ENCODE measurements at places on chromosomes 11 and 22.
A peak's percentile ranks its signal among the peaks of the same experiment; 100 is the strongest.

DNA sequence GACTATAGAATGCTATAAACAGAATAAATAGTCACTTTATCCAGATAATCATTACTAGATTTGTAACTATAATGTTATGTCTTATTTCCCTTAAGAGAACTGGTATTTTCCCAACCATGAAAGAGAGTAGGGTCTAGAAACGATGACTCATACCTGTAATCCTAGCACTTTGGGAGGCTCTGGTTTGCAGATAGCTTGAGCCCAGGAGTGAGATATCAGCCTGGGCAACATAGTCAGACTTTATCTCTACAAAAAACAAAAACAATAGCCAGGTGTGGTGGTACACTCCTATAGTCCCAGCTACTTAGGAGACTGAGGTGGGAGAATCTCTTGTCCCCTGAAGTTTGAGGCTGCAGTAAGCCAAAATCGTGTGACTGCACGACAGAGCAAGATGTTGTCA, 30.9 kb downstream of the OR52A5 start:
- no peak for DNase-seq

GRCh38 chr11:109085708-109086373, 336.1 kb upstream of the C11orf87 start:
- DNase-seq = no peak

DNA sequence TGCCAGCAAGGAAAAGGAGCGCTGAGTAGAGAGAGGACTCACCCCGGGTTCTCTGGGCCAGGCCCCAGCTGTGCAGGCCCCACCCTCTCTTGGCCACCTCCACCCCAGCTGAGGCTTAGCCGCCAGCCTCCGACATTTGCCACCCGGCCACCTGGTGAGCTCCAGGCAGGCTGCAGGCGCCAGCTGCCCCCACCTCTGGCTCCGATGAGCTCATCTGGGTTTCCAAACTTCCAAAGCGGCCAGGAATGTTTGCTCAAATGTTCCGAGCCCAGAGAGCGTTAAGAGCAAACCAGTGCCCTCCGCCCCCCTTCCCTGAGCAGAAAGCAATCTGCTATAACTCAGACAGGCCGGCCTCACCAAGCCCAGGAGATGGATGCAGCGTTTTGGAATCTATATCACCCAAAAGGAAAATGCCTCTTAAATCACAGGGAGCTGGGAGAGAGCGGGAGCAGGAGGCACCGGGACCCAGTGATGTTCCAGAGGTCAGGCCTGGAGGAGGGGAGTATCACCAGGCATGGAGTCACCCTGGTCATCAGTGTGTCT, 9.1 kb upstream of the MN1 start:
- no peak for DNase-seq

- DNase-seq = no peak
These were observed 77.3 kb downstream of the YAP1 start for GRCh38 chr11:102187416-102188151.

DNA sequence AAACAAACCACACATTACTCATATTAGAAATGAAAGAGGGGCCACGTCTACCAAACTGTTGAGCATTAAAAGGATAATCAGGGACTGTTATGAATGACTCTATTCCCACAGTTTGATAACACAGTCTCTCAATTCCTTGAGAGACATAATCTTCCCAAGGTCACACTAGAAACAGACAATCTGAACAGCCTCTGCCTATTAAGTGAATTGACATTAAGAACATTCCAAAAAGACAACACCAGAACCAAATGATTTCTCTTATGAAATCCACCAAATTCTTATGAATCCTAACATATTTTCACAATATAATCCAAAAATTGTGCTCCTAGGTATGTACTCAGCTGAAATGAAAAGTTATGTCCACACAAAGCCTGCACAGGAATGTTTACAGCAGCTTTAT, 4.6 kb downstream of the RFPL1 start:
- DNase-seq = no peak

GRCh38 chr22:35894464-35894878, 134.2 kb downstream of the RBFOX2 start:
- no peak for DNase-seq

DNA sequence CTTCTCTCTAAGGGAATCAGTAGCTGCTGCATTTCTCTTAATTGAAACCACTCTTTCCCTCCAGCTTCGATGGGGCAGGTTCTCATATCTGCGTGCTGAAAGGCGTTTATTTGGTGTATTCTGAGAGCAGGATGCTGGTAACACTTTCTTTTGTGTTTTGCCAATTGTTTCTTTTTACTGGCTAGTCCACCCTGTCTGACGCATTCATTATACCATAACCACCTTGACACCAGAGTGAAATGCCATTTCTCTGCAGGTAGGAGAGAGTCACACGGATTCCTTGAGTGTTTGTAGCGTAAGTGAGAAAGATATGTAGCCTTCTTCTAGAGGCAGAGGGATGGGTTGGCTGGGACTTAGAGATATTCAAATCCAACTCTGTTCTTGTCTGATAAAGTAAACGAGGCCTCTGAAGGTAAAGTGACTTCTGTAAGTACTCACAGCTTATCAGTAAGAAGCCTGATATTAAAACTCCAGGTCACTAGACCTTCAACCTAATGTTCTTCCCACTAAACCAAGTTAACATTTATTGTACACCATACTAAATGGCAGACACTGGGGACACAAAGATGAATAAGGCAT, 21.4 kb downstream of the CD44 start:
- no peak for DNase-seq

GRCh38 chr22:31901388-31902137, 42.8 kb upstream of the YWHAH start:
- DNase-seq = no peak

DNA sequence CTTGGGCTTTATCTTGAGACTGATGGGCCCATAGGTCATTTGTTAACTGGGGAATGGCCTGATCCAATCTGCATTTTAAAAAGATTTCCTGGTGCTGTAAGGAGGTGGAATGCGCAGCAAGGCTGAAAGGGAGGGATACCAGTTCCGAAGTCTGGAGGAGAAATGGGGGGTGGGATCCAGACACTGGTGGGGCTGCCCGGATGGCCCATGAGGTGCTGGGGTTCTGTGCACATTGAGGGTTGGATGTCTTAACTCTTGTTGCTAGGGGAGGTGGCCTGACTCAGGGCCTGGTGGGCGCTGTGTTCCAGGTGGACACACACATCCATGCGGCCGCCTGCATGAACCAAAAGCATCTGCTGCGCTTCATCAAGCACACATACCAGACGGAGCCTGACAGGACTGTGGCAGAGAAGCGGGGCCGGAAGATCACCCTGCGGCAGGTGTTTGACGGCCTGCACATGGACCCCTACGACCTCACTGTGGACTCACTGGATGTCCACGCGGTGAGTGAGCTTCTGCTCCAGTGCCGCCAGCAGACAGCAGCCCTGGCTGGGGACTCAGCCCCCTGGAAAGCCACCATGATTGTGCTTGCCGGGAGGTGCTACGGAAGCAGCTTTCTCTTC, 38.1 kb downstream of the AMPD3 start:
- no peak for DNase-seq

GRCh38 chr22:49317369-49317768, 510.3 kb downstream of the BRD1 start:
- DNase-seq = no peak

GRCh38 chr11:61507962-61508861, at the start of gene LRRC10B:
Gene LRRC10B, plus strand, starts transcription at chr11:61508749. Its CDS starts 250 bp downstream, at chr11:61508999.
- peak; percentile 21 for DNase-seq

- no peak for DNase-seq
These were observed 1.5 kb downstream of the DBX1 start for GRCh38 chr11:20158597-20159257.

DNA sequence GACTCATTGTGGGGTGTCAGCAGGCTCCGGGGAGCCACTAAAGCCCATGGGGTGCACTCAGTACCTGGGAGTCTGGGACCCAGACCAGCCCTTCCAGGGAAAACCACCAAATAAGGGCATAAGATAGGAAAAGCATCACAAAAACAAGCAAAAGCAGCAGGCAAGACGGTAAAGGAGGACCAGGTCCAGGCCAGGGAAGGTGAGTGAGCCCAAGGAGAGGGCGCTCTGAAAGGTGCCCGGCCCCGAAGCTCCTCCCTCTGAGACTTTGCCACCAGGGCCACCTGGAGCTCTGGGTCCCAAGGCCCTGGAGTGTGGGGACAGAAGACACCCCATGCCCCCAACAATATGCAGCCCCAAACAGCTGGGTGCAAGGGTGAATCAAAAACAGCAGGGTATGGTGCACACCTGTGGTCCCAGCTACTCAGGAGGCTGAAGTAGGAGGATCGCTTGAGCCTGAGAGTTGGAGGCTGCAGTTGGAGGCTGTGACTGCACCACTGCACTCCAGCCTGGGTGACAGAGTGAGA, 5.2 kb upstream of the IL17REL start:
- no peak for DNase-seq

DNA sequence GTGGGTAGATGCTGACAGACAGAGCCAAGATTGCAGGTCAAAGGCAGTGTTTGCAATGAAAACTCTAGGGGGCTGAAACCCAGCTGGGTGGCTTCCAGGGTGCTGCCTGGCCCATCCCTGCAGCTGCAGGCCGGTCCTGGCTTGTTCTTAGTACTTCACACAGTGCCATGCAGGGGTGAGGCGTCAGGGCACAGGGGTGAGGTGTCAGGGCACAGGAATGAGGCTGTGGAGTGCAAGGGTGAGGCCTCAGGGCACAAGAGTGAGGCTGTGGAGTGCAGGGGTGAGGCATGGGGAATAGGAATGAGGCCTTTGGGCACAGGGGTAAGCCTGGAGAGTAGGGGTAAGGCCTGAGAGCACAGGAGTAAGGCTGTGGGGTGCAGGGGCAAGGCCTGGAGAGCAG, 337.6 kb downstream of the TBC1D22A start:
- no peak for DNase-seq

DNA sequence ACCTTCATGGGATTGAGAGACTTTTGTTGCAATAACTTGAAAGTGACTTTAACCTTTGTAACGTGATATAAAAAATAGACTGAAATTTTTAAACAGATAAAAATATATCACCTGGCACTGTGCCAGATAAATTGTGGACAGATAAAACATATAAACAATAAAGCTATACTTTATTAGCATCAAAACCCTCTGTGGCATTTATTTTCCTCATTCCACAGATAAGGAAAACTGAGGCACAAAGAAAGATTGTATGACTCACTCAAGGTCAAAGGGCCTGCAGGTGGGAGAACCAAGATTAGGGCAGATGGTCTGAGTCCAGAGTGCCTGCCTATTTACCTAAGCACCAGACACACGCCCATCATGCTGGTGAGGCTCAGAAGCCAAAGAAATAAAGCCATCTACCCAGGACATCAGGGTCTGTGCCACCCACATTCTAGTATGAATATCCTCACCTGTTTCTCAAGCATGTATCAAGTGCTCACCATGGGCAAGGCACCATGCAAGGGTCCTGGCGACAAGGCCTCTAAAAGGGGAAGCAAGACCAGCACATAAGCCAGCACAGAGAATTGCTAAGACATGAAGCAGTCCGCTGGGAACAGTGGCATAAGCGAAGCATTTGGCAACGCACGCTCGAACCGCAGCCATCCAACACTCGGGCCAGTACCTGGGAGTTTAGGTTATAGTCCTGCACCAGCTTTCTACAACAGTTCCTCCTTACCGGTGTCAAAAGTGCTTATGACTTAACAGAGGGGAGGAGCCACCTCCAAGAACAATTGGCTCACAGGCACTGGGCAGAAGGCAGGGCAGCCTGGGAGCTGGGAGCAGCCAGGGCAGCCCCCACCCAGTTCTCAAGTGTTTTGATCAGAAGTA, 17.6 kb downstream of the MYH9 start:
- DNase-seq = no peak

DNA sequence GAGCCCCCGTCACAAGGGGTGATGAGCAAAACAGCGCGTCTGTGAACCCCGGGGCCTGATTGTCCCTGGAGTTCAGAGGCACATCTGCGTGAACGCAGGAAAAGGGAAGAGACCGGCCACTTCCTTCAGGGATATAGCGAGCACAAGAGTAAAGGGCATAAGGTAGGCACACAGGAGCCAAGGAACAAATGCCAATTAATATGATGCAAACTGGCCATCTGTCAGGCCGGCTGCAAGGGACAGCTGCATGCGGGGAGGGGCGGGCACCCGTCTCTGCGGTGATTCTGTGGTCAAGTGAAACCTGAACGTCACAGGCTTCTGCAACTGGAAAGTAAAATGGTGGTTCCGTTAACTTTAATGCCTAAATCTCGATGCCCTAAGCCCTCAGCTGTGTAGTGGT, 64.7 kb downstream of the TRIM29 start:
- DNase-seq = no peak

GRCh38 chr22:21044931-21045584, 688 bp upstream of the LRRC74B start:
- DNase-seq = no peak

- DNase-seq = no peak
These were observed 71.9 kb upstream of the GRAMD1B start for GRCh38 chr11:123357990-123358827.

DNA sequence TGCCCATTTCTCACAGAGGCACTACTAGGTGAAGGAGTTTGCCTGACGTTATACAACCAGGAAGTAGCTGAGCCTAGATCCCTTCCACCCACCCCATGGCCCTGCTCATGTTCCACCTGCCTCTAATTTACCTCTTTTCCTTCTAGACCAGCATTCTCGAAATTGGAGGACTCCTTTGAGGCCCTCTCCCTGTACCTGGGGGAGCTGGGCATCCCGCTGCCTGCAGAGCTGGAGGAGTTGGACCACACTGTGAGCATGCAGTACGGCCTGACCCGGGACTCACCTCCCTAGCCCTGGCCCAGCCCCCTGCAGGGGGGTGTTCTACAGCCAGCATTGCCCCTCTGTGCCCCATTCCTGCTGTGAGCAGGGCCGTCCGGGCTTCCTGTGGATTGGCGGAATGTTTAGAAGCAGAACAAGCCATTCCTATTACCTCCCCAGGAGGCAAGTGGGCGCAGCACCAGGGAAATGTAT, 14.1 kb downstream of the PIK3IP1 start:
- no peak for DNase-seq

- DNase-seq = peak; percentile 34
These were observed 17.1 kb downstream of the MAFF start for GRCh38 chr22:38218661-38219622.

DNA sequence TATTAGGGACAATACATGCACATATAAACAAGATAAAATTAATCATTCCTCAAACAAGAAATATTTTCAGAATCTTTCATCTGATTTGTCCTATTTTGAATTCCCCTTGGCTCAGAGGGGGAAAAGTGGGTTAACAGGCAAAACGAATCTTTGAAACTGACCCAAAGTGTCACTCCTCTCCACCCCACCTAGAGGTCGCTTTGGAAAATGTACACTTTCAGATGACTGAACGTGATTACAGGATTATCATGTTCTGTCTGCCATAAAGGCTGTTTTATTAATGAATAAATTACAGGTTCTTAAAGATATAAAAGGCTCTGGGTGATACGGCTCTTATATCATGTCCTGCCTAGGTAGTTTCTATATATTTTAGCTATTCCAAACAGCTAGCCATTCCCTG, 1735.0 kb downstream of the LRRC4C start:
- no peak for DNase-seq

DNA sequence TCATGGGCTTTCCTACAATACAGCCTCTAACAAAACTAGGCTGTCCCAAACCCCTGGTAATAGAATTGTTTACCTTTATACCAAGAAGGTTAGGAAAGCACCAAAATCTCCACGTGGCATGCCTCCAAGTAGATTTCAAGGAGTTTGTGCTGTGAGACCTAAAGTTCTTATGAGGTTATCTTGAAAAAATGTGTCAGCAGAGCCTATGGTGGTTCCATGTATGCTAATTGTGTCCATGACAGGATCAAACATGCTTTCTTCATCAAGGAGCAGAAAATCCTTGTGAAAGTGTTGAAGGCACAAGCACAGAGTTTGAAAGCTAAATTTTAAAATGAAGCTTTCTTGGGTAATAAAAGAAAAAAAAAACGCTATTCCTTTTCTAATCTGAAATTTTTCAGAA, 36.2 kb downstream of the CCDC73 start:
- DNase-seq = no peak

- DNase-seq = no peak
These were observed 10.4 kb upstream of the CACNA1I start for GRCh38 chr22:39560127-39560526.

- no peak for DNase-seq
These were observed 7.2 kb downstream of the CAT start for GRCh38 chr11:34445956-34446355.

Data from activated CD8-positive, alpha-beta memory T cell treated with anti-CD3 and anti-CD28 coated beads, Interleukin-2, amount 50 U/mL, for 4 hours (primary cell).